ENCODE measurements at places on chromosomes 16 and 17. TPM values are rescaled to one million over a fixed set of nuclear protein-coding genes. Genes with fewer than 3 reads are reported as not detected.

The BRIP1 gene
- 2.3 TPM for total RNA-seq

The CYGB gene
- total RNA-seq = 2.1 TPM

The SSTR5 gene
- not detected for total RNA-seq

The KRT24 gene
- total RNA-seq = 1.6 TPM

The CNTNAP4 gene
- not detected for total RNA-seq

The SLC5A11 gene
- total RNA-seq = not detected

The ESRP2 gene
- 49.0 TPM for total RNA-seq

The INCA1 gene
- total RNA-seq = 0.53 TPM

The NOMO2 gene
- 111 TPM for total RNA-seq

The WFIKKN2 gene
- not detected for total RNA-seq

DNA sequence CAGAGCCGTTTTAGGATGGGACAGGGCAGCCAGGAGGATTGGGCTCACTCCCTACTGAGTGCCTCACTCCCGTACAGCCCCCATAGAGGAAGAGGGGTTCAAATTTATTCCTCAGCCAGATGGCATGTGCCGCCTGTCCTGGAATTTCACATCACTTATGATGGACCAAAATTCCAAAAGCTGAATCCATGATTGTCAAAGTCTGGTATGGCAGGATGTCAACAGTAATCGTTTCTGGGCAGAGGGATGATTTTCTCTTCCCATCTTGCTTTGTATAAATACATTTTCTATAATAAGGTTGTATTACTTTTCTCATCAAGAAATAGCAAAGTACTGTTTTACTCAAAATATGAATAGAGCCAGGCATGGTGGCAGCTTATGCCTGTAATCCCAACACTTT is 38.7 kb upstream of the STH start:
- DNase-seq = no peak

DNA sequence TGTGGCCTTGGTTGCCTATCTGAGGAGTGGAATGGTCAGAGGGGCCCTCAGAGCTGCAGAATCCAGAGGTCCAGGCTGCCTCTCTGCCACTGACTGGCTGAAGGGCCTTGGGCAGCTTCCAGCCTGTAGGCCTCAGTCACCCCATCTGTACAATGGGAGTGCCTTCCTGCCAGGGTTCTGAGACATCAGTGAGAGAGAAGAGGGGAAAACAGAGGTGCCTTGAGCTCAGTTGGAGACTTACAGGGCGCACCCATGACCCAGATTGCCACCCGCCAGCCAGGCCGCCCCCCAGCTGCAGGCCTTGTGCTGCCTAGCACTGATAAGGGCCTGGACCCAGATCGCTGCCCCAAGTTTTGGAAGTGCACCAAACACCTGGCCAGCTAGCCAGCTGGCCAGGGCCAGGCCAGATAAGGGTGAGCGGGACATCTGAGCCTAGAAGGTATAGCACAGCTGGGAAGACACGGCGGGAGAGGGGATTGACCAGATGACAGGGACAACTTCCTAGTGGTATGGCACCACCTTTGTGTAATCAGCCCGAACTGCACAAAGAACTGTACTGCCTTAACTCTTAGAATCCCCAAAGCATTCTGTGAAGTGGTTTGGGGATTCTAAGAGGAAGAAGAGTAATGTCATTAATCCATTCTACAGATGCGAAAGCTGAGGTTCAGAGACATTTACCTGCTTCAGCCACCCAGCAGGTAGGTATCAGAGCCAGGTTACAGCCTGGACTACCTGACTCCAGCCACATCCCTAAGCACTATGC is 1.4 kb downstream of the SLC4A1 start:
- DNase-seq = no peak

- no peak for DNase-seq
Observed at GRCh38 chr17:15945527-15946191, 729 bp downstream of the ADORA2B start.

- no peak for DNase-seq
Observed at GRCh38 chr17:40430272-40431230, 12.7 kb upstream of the IGFBP4 start.

- no peak for DNase-seq
Observed at GRCh38 chr17:524406-524950, 171.9 kb upstream of the RPH3AL start.

DNA sequence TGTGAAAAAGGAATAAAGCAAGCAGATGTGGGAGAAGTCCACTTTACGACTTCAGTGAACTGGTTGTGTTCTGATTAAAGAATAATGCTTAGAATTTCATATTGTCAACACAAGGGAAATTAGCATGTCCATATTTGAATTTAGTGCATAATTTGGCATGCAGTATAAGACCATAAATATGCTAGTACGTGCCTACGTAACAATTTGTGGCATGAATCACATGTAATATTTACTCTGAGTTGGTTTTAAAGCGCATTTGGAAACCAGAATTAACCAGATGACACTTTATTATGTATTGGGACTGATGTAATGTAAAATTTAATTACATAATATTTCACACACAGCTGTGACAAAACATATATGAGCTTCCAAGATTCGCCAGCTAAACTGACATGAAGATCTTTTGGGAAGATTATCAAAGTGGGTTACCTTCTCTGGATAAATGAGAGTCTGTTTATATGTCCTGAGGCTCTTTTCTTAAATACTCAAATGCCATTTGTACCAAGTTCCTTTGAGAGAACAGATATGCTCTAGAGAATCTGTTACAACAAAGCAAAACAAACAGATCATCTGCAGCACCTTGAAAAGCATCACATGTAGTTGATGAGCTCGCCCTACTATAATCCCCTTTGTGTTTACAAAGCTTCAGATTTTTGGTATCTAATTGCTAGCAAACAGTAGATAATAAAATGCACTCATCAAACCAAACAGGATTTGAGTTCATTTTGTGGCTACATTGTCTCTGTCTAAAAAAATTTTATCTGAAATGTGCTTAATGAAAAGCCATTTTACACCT is 1468.6 kb downstream of the CDH11 start:
- peak; percentile 19 for DNase-seq

DNA sequence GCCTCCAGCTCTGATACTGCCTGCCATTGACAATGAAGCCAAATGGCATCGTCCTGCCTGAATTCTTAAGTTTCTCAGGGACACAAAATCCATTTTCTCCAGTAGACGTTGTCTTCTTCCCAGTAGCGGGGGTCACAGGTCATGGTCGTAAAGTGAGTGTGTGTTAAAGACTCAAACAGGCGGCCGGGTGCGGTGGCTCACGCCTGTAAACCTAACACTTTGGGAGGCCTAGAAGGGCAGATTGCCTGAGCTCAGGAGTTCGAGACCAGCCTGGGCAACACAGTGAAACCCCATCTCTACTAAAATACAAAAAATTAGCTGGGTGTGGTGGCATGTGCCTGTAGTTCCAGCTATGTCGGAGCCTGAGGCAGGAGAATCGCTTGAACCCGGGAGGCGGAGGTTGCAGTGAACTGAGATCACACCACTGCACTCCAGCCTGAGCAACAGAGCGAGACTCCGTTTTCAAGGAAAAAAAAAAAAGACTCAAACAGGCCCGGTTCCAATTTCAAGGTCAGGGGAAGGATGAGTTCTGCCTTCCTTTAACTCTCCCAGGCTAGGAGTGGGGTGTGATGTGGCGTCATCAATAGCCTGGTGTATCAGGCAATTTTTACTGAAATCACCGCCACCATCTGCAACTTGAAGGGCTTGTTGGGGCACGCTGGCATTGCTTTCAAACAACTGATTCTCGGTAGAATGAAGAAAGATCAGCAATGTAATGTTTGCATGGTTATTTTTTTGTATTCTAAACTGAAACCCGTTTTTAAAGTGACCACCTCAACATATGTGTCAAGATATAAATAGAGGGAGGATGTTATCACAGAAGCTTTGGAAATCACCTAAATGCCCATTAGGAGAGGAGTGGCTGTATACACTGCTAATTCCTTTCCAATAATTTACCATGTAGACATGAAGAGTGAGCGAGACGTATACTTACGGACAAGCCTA is 91.0 kb downstream of the WSCD1 start:
- DNase-seq = peak; percentile 13

- no peak for DNase-seq
Observed at GRCh38 chr17:63150994-63151464, 185.0 kb downstream of the TANC2 start.

DNA sequence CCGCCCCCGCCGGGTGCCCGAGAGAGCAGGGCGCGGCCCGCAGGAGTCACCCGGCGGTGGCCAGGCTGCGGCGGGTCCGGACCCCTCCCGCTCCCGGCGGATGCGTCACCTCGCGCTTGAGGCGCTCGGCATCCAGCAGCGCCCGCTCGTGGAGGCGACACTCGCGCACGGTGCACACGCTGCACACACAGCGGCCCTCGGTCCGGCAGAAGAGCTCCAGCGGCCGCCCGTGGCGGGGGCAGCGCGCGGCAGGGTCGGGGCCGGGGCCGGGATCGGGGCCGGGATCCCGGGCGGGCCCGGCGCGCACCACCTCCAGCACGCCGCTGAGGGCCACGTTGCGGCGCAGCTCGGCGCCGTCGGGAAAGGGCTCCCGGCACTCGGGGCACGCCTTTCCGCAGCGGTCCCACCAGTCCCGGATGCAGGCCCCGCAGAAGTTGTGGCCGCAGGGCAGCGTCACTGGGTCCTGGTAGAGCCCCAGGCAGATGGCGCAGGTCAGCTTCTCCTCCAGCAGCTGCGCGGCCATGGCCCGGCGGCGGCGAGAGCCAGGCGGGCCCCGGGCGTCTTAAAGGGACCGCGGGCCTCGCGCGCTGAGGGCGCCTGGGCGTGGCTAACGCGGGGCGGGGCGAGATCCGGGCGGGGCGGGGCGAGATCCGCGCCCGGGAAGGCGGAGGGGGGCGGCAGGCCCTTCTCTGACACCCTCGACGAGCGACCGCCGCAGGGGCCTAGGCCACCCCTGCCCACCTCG is at the start of gene TRIM65:
Gene TRIM65, minus strand, starts transcription at position 537 of the 745 bp plus-strand sequence. Its CDS starts 14 bp downstream, at position 523.
- DNase-seq = peak; percentile 57

DNA sequence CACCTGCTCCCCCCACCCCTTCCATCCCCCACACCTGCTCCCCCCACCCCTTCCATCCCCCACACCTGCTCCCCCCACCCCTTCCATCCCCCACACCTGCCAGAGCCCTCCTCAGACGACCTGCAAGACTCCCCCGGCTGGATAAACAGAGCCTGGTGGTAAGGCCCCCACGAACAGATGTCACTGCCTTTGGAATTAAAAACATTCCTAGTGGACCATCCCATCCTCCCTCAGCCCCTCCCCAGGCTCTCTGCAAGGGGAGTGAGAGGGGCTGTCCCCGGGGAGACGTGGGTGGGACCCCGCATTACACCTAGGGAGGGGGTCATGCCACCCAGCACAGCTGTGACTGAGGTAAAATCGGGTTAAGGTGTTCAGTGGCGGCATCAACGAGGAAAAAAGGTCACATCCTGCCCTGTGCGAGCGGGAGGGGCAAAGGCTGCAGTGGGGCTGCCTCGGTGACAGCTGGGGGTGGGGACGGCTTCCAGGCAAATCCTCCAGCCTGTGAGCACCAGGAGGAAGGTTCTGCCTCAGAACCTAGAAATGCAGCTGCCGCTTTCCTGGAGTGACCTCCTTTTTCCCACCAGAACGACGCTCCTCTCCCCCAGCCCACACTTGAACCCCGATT is 38.7 kb downstream of the TIMM22 start:
- DNase-seq = no peak

DNA sequence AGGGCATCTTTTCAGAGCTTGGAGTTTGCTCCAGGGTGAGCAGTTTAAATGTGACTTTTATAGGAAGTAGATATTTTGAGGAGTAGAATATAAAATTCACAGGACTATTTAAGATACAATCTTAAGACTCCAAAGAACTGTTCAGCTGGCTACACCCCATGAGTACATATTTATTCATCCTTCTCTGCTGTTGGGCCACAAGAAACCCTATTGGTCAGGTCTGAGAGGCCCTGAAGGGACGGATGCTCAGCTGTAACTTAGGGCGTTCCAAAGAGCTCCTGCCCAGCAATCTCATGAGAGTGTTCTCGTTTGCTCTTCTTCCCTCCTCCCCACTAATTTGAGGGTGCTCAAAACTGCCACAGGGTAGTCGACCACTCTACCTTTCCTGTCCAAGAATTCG is 7.3 kb downstream of the ST6GALNAC2 start:
- peak; percentile 90 for DNase-seq

GRCh38 chr16:27197004-27197403 is 6.3 kb upstream of the KDM8 start:
- no peak for DNase-seq

DNA sequence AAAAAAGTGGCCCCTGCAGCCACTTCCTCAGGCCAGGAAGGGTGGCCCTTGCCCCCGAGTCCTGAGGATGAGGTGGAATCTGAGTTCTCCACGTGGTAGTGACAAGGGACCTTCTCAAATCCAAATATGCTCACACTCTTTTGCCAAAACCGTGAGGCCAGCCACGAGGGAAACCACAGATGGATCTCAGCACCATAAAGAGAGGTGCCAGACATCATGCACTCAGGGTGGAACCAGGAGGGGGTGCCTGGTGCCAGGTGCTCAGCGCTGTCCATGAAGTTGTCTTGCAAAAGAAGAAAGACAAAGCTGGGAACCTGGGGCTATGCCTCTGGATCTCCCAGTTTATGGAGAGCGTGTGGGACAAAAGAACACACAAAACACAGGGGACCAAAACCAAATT is 45.2 kb upstream of the MED9 start:
- DNase-seq = no peak

GRCh38 chr17:67546578-67547527 is 169.8 kb downstream of the PITPNC1 start:
- no peak for DNase-seq

DNA sequence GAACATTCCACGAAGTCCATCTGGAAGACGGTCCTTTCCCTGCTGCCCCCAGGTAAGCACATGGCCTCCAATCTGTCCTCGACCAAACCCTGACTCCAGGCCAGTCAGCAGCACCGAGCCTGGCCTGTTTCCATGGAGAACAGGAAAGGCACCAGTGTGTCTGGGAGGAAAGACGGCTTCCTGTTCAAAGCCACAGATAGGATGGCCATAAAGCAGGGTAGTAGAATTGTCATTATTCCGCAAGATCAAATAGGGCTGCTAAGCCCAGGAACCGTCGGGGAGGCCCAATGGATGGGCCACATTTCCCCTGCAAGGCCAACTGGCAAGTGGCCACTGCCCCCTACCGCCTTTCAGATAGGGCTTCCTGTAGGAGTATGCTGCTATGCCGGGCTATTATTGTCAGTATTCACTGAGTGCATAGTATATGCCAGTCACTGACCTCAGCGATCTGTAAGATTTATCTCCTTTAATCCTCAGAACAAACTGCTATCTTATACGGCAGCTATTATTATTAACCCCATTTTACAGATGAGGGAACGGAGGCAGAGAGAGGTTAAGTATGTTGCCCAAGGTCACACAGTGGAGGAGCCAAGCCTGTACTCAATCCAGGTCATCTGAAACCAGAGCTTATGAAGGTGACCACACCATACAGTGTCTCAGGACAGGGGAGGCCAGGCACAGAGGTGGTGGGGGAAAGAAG is 23.0 kb upstream of the PLCG2 start:
- DNase-seq = no peak

GRCh38 chr17:34306466-34306865 is 12.8 kb upstream of the CCL8 start:
- peak; percentile 71 for DNase-seq

Data from bronchial epithelial cell (primary cell).